NCI-H226 (cell line): ENCODE measurements at places on chromosomes 6 and 20.

GRCh38 chr6:56683882-56684281 is 41.2 kb upstream of the DST start:
- peak; percentile 77 for DNase-seq

GRCh38 chr6:36633370-36633769 is 39.2 kb downstream of the SRSF3 start:
- DNase-seq: no peak

GRCh38 chr6:118260833-118261232 is 287.3 kb upstream of the PLN start:
- no peak for DNase-seq

GRCh38 chr6:33312361-33313104 is 1.3 kb downstream of the TAPBP start:
- DNase-seq: peak; percentile 86

- DNase-seq: no peak
These were observed 859.8 kb downstream of the MAFB start for GRCh38 chr20:39829256-39829655.
